A375 (cell line): ENCODE measurements at places on chromosomes 4 and X. TPM values are rescaled to one million over a fixed set of nuclear protein-coding genes. Genes with fewer than 3 reads are reported as not detected.

Gene ATP8A1
- total RNA-seq: 1.8 and 4.2 TPM in 2 replicates

Gene FRMD7
- 0.11 TPM in 1 of 2 replicates, not detected in the other for total RNA-seq

Gene KLHL4
- total RNA-seq: 0.58 and 0.64 TPM in 2 replicates

Gene NXF2
- total RNA-seq: 2.0 and 4.3 TPM in 2 replicates

Gene PABPC1L2B
- total RNA-seq: 0.19 TPM in 1 of 2 replicates, not detected in the other

Gene AFAP1
- total RNA-seq: 73.9 and 75.3 TPM in 2 replicates

Gene UCHL1
- total RNA-seq: not detected in 2 replicates

Gene MAMLD1
- 0.26 and 0.40 TPM in 2 replicates for total RNA-seq

Gene CCDC149
- 6.9 and 16.4 TPM in 2 replicates for total RNA-seq

Gene GUCY1B1
- not detected in 2 replicates for total RNA-seq

Gene ACOX3
- total RNA-seq: 21.7 and 27.0 TPM in 2 replicates

Gene PNCK
- 0.61 and 2.5 TPM in 2 replicates for total RNA-seq

Gene ABLIM2
- total RNA-seq: 0.13 TPM in 1 of 2 replicates, not detected in the other

Gene XAGE1A
- total RNA-seq: 215 and 216 TPM in 2 replicates

Gene RPS6KA3
- 50.2 and 56.1 TPM in 2 replicates for total RNA-seq

Gene SAP30
- 32.4 and 33.0 TPM in 2 replicates for total RNA-seq

Gene KLHL15
- 14.1 and 16.2 TPM in 2 replicates for total RNA-seq

Gene FOXP3
- not detected in 2 replicates for total RNA-seq

Gene PGAM4
- total RNA-seq: not detected in 2 replicates

Gene XPNPEP2
- not detected in 2 replicates for total RNA-seq

Gene RNF113A
- total RNA-seq: 21.7 and 27.9 TPM in 2 replicates

Gene RASSF6
- not detected in 2 replicates for total RNA-seq

Gene PRDM5
- 2.1 and 3.2 TPM in 2 replicates for total RNA-seq

Gene IL13RA2
- total RNA-seq: 350 and 396 TPM in 2 replicates

Gene PPP1R2C
- total RNA-seq: not detected in 2 replicates

Gene PPP1R3F
- 1.9 TPM in 2 replicates for total RNA-seq

Gene NLGN3
- 0.68 and 0.90 TPM in 2 replicates for total RNA-seq

Gene CT45A10
- total RNA-seq: 51.5 and 62.2 TPM in 2 replicates

Gene F8A1
- 4.0 and 4.6 TPM in 2 replicates for total RNA-seq

Gene FHIP1A
- 3.4 and 7.0 TPM in 2 replicates for total RNA-seq

Gene CT83
- 11.4 and 14.9 TPM in 2 replicates for total RNA-seq

Gene VEGFC
- 15.4 and 17.5 TPM in 2 replicates for total RNA-seq

Gene SLC7A11
- total RNA-seq: 34.1 and 36.5 TPM in 2 replicates

Gene NSG1
- 0.32 and 0.34 TPM in 2 replicates for total RNA-seq

Gene SSX1
- total RNA-seq: 0.72 and 2.5 TPM in 2 replicates

Gene CNGA2
- total RNA-seq: not detected in 2 replicates

Gene AFP
- not detected in 2 replicates for total RNA-seq

Gene POF1B
- total RNA-seq: 0.05 TPM in 1 of 2 replicates, not detected in the other

Gene ERVMER34-1
- 0.11 and 0.30 TPM in 2 replicates for total RNA-seq
